ENCODE measurements at places on chromosomes 5 and 9. TPM values are rescaled to one million over a fixed set of nuclear protein-coding genes. Genes with fewer than 3 reads are reported as not detected.

ADAMTS12 gene
- total RNA-seq = 2.5 TPM

SH3TC2 gene
- total RNA-seq = 22.0 TPM

SPAG8 gene
- 0.67 TPM for total RNA-seq

PCDHB9 gene
- not detected for total RNA-seq

DMRT3 gene
- not detected for total RNA-seq
